Hepatocyte (in vitro differentiated cells): ENCODE measurements at places on chromosomes 6 and 20. TPM values are rescaled to one million over a fixed set of nuclear protein-coding genes. Genes with fewer than 3 reads are reported as not detected.
A peak's percentile ranks its signal among the peaks of the same experiment; 100 is the strongest.

- H3K27ac ChIP-seq: no peak overlapping the region
- no peak overlapping the region for H3K4me3 ChIP-seq
- no peaks in the 10 kb centered on the region for H3K36me3 ChIP-seq
- peaks cover 47% of the 10 kb centered on the region for H3K27me3 ChIP-seq
- H3K4me1 ChIP-seq: peaks cover 8% of the 10 kb centered on the region
- no peak for DNase-seq
Measured at GRCh38 chr6:127114214-127114760, 4.2 kb upstream of the RSPO3 start.

- H3K27ac ChIP-seq: no peak overlapping the region
- no peaks in the 10 kb centered on the region for H3K4me1 ChIP-seq
- no peak for DNase-seq
- no peaks in the 10 kb centered on the region for H3K27me3 ChIP-seq
- no peak overlapping the region for H3K4me3 ChIP-seq
Measured at GRCh38 chr6:76275746-76276145, 203.3 kb upstream of the IMPG1 start.

DNA sequence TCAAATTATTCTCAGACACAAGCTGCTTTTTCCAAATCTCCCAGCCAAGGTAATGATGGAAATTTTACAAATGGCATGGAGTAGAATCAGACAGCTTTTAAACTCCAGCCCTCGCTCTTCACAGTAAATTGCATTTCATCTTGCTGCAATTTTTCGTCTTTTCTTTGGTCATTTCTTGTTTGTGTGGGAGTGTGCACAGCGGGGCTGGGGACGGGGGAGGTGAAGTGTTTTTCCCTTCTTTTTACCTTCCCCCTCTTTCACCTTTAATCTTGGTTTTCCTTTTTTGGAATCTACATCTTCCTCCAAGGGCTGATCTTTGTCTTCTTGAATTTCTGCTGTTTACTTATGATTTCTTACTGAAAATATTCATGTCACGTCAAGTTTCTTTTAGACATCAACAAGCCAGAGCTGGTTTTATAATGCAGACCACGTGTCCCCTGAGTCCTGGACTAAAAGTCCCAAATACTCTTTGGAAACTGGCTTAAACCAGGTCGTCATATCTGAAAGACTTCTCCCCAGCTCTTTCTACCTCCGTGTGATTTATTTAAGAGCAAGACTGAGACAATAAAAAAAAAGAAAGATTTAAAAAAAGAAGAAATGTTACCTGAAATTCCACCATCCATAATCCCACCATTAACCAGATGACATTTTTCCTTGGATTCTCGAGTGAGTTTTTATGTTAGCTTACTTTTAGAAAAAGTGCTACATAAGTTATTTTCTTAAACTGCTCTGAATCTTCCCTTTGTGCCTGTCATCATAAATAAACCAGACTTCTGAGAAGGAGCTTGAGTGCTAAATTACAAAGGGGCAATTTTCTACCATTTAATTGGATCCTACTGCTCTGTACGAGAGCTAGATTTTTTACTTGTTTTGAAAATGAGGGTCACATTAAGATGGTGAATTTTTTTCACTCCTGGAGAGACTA is 52.0 kb downstream of the MAP3K5 start:
- H3K27ac ChIP-seq: no peak overlapping the region
- no peaks in the 10 kb centered on the region for H3K4me1 ChIP-seq

- peak overlapping the region; percentile 45 for H3K27ac ChIP-seq
- peak; percentile 38 for DNase-seq
- H3K36me3 ChIP-seq: no peaks in the 10 kb centered on the region
- H3K4me1 ChIP-seq: no peaks in the 10 kb centered on the region
- peak overlapping the region; percentile 72 for H3K4me3 ChIP-seq
Measured at GRCh38 chr6:27176096-27176495, 71.4 kb upstream of the PRSS16 start.

- H3K36me3 ChIP-seq: no peaks in the 10 kb centered on the region
- H3K4me3 ChIP-seq: no peak overlapping the region
- no peak overlapping the region for H3K27ac ChIP-seq
Measured at GRCh38 chr6:104240865-104241264, 618.9 kb downstream of the HACE1 start.

C6orf58 gene
- total RNA-seq: 0.12 TPM in 1 of 2 replicates, not detected in the other

KIF13A gene
- 27.9 TPM in 2 replicates for total RNA-seq

PRICKLE4 gene
- total RNA-seq: 1.2 and 4.0 TPM in 2 replicates

ALDH8A1 gene
- total RNA-seq: 9.9 and 11.0 TPM in 2 replicates
